Jurkat, Clone E6-1 (cell line): ENCODE measurements at places on chromosomes 5 and 9.
A peak's percentile ranks its signal among the peaks of the same experiment; 100 is the strongest.

DNA sequence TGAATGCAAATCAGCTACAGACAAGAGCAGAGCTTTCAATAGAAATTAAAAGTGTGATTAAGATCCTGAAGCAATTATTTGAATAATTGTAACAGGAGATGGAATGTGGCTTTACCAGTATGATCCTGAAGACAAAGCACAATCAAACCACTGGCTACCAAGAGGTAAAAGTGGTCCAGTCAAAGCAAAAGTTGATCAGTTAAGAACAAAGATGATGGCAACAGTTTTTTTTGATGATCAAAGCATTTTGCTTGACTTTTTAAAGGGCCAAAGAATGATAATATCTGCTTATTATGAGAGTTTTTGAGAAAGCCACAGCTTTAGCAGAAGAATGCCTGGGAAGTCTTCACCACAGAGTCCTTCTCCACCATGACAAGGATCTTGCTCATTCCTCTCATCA lies 409.2 kb downstream of the CSNK1G3 start:
- DNase-seq = no peak

GRCh38 chr5:38790891-38791290 lies 54.9 kb upstream of the OSMR start:
- no peak for DNase-seq

DNA sequence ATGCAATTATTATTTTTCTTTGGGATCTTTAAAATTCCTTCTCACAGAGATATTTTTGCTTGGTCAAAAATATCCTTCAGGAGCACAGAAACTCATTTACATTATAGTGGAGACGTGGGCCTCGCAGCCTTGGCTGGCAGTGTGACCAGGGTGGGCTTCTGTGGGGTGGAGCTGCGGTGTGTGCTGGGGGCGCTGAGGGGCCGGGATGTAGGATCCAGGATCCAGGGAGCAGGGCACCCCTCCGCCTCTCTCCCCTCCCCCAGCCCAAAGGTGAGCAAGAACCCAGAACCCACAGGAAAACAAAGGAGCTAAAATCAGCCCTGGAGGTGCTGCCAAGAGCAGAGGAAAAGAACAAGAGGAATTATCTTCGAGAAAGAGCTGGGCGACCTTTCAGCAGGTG lies 79.1 kb upstream of the OLFM1 start:
- DNase-seq = no peak

DNA sequence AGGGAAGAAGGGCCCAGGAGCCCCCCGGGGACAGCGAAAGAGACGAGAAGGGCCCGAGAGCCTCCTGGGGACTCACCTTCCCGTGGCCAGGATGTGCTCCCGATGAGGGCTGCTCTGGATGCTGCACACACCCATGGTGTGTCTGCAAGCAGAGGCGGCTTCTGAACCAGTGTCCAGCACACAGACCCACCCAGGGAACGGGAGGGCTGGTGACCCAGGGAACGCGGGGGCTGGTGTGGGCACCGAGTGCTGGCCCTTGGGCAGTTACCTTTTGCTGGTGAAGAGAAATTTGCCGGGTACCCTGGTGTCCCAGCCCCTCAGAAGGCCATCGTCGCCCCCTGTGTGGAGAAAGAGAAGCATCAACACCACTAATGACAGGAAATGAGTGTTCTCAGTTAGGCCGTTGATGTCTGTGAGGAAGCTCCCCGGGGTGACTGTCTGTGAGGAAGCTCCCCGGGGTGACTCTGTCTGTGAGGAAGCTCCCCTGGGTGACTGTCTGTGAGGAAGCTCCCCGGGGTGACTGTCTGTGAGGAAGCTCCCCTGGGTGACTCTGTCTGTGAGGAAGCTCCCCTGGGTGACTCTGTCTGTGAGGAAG lies 13.2 kb downstream of the MRPL41 start:
- no peak for DNase-seq

DNA sequence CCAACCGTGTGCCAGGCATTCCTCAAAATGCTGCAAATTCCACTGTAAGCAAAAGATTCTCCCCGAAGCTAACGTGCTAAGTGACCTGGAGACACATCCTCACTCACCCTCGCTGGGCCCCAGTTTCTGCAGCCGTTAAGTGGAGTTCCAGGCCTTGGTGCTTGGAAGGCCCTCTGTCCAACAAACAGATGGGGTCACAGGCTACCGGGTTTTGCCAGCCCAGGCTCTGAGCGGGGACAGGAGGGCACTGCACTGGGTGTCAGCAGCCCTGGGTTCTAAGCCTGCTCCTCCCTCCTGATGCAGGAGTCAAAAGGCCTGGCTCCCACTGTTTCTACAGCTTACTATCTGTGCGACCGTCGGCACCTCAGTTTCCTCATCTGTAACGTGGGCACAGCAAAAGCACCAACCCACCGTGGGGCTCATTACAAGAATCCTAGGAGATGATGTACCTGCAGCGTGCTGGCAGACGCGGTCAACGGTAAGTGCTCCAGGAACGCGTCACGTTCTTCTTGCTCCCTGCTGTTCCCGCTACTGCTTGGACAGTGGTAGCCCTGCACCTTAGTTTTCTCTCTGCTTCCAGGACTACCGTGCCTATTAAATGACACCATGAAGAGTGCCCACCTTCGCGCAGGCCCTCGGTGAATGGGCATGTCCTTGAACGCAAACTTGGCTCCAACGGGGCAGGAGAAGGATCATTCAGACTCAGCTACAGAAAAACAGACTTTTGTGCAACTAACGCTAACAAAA lies 84.8 kb downstream of the ADAMTS2 start:
- DNase-seq = no peak

DNA sequence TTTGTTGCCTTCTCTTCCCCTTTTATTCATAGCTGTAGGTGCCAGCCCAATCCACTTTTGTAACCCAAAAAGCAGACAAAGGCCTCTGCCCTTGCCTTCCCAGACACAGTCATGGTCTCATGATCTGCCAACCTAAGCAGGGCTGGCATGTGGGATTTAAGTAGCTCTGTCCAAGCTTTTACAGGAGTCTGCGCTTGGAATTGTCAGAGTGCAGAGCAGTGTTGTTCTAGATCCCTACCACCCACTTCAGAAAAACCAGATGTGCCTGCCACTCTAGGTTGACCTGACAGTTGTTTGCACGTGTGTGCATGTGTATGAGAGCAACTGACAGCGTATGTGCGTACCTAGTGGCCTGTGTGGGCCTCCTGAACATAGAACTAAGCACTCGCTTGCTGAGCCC lies 87.8 kb upstream of the SPRY4 start:
- no peak for DNase-seq

- DNase-seq = no peak
These were observed 26.1 kb upstream of the ANXA6 start for GRCh38 chr5:151183456-151184245.

- DNase-seq = no peak
These were observed 12.1 kb upstream of the DIPK1B start for GRCh38 chr9:136700304-136700703.

DNA sequence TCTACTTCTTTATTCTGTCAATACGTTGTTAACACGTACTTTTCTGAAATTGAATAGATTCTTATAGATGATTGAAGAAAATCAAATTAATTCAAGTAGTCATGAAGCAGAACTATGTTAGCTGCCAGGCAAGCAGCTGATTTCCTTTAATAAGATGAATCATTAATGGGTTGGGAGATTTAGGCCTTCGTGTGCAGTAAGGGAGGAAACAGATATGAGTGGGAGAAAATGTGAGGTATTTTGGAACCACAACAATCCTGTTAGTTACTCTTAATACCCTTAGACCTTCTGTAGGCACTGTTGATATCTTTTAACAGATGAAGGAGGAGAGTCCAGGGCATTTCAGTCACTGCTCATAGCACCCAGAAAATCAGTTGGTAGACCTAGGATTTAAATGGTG lies 121.0 kb downstream of the AOPEP start:
- DNase-seq = no peak

DNA sequence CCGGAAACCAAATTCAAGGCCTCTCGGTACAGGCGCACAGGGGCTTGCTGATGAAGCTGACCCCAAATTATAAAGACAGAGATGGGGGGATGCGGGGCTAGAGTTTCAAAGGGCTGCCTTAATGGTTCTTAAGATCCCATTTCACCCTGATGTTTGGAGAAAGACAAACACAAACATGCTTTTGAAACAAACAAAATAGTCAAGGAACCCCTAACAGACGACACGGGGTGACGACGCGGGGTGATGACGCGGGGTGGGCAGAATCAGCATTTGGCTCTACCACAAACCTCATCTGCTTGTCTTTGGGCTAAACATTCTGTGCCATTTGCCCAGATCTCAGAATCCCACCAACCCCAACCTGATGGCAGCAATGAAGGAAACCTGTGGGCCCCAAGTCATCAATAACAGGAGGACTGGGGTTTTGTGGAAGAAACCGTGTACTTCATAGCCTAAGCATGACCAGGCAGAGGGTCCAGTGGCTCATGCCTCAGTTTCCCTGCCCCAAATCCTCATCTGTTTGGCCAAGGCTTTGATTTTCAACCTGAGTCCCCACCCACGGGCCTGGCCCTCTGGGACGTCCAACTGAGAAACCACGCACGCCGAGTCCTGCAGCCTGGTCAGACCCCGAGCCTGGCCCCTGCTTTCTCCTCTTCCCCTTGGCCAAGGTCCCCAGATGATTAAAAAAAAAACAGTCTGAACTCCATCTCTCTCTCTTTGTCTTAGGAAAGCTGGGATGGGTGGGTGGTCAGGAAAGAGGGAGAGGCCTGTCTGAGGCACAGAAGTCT lies 148.5 kb downstream of the COL23A1 start:
- DNase-seq = no peak

GRCh38 chr5:160418561-160419457 lies at the start of gene SLU7:
TSS of gene SLU7 (minus strand) at chr5:160419081. CDS start at chr5:160415294, 3,787 bp downstream.
- peak; percentile 88 for DNase-seq

DNA sequence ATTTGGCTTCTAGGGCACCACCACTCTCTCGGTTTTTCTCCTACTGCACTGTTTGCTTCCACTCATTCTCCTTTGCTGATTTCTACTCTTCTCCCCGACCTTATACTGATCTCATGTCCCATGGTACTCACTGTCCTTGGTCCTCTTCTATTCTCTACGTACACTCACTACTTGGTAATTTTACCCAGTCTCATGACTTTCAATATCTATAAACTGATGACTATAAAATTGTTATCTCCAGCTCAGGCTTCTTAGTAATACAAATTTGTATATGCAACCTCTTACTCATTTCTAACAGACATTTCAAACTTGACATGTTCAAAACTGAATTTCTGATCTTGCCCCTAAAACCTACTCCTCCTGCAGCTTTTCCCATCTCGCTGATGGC lies 4.1 kb downstream of the RAPGEF6 start:
- no peak for DNase-seq

DNA sequence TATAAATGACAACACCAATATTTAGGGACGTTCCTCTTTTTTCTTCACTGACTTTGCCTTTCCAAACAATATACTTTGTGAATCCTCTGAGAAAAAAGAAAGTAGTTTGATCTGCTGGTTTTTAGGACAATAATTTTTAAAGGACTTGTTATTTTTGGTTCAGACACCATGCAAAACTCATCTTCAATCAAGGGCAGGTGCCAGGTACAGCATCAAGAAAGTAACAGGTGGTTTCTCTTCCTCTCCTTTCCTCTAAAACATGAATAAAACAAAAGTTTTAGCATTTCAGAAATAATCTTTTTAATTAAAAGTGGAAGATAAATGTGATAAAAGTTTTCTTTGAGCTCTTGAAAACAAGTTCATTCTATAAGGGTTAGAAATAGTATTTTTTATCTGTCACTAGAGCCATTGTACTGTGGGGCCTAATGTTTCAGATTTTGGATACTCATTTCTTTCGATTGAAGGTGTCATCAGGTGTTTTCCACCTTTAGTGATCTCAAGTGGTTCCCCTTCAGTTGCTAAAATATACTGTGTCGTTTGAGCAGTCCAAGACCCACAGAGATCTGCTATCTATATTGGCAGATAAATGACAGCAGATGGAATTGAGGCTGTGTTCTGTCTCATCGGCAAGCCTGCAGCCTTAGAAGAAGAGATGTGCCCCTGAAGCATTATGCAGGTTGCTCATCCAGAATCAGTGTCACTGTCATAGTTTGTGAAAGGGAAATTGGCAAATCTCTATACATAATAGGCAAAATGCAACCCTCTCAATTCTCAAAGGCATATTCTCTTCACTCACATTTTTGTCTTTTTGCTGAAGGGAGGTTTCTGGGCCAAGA lies 499.7 kb downstream of the PDE4D start:
- no peak for DNase-seq
